Vagina (tissue), 2 donors: ENCODE measurements at places on chromosomes 16 and 17.

DNA sequence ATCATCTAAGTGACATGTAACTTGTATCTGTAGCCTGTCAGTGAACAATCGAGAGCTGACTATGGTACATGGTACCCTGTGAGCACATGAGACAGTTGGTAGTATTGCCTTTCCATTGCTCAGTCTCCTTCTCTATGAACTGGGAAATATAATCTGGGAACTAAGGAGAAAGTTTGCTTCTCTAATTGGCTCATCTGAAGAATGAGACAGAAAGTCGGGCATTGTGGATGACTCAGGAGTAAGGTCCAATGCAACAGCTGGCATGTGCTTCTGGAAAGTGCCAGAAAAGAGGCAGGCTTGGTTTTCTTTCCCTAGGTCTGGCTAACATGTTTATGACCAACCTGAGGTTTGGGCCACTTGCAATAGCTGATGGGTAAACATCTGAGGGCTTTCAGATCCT is 51.9 kb downstream of the ZZEF1 start:
- DNase-seq, result no peak

DNA sequence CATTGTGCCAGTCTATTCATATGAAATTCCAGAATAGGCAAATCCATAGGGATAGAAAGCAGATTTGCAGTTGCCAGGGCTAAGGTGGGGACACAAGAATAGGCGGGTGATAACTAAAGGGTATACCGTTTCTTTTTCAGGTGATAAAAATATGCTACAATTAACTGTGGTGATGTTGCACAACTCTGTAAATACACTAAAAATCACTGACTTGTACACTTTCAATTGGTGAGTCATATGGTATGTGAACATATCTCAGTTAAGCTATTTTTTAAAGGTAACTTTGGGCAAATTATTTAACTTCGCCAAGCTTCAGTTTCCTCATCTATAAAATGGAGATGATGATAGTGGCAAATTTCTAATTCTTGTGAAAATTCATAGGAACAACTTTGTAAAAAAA is 65.9 kb downstream of the CDYL2 start:
- no peak for DNase-seq

GRCh38 chr17:31561469-31562375 is 170.2 kb downstream of the RAB11FIP4 start:
- DNase-seq, result no peak

DNA sequence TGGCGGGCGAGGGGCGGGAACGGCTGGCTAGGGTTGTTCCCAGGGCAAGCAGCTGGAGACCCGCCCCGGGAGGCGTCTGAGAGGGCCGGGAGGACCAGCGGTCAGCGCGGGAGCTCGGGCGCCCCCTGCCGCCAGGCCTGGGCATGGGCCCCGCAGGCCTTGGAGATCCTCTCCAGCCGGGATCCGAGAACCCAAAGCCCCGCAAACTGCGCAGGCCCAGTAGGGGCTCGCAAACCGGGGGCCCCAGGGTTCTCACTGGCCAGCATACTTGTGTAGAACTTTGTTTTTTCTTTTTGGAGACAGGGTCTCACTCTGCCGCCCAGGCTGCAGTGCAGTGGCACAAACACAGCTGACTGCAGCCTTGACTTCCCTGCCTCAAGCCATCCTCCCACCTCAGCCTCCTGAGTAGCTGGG is 20.8 kb upstream of the ZNF423 start:
- DNase-seq, result no peak

DNA sequence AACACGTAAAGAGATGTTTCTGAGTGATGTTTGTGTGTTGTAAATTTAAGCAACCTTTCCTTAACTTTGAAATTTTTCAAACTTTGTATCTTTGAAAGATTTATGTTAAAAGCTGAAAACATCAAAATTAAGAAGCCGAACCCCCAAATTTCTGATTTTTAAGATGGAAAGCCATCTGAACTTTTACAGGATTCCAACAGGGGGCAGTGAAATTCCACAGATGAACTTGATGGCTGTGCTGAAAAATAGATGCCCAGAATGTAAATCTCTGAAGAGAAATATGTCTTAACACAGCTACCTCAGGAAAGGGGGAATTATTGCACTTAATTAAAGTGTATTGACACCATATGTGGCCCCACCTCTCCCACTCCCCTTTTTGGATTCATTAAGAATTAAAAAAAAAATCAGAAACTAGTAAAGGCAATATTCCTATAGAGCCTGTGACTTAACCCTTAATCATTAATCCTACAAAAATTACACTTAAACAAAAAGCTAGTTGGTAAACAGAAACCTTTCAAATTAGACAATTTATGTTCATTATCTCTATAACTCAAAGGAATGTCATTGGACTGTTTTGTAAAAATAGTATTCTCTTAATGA is 597.9 kb downstream of the KCNJ2 start:
- no peak for DNase-seq

DNA sequence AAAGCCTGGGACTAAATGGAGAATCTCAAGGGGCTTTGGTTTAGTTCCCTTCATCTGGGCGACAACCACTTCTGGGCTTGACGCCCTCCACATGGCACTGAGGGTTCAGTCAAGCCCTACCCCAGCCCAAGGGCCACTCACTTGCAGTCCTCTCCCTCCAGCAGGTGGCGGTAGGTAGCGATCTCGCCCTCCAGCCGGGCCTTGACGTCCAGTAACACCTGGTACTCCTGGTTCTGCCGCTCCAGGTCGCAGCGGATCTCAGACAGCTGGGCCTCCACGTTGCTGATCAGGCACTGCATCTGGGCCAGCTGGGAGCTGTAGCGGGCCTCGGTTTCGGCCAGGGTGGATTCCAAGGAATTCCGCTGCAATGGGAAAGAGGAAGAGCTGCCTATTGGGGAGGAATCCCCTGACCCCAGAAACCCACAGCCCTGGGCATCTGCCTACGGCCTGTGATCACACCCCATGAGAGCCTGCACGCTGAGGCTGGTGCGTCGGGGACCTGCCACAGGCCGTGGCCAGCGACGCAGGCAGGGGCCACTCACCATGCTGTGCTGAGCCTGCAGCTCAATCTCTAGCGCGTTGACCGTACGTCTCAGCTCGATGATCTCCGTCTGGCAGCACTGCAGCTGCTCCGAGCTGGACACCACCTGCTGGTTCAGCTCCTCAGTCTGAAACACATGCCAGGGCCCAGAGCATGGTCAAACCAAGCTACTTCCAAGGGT is 2.7 kb downstream of the KRT36 start:
- no peak for DNase-seq

GRCh38 chr16:62829607-62830006 is 793.4 kb upstream of the CDH8 start:
- DNase-seq, result no peak

DNA sequence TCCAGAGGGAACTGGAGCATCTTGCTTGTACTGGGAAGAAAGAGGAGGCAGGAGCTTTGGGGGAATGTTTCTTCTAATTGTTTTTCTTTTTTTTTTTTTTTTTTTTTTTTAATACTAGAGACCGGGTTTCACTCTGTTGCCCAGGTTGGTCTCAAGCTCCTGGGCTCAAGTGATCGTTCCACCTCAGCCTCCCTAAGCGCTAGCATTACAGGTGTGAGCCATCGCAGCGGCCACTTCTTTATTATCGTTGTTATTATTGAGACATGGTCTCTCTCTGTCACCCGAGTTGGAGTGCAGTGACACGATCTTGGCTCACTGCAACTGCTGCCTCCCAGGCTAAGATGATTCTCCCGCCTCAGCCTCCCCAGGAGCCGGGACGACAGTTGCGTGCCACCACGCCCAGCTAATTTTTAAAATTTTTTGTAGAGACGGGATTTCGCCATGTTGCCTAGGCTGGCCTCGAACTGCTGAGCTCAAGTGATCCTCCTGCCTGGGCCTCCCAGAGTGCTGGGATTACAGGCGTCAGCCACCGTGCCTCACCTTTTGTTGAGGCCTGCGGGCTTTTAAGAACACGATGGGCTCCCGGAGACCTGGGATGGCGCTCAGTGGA is 137.3 kb upstream of the GSE1 start:
- no peak for DNase-seq

GRCh38 chr17:73166731-73167581 is 2.1 kb downstream of the SSTR2 start:
- no peak for DNase-seq

- DNase-seq, result no peak
Measured at GRCh38 chr17:77374170-77374936, 233.6 kb downstream of the SEC14L1 start.

GRCh38 chr17:35289222-35289621 is 46.4 kb downstream of the SLFN5 start:
- no peak for DNase-seq

- DNase-seq, result no peak
Measured at GRCh38 chr16:79874391-79874790, 273.9 kb upstream of the MAF start.

GRCh38 chr16:81921085-81921814 is 90.0 kb downstream of the SDR42E1 start:
- no peak for DNase-seq

DNA sequence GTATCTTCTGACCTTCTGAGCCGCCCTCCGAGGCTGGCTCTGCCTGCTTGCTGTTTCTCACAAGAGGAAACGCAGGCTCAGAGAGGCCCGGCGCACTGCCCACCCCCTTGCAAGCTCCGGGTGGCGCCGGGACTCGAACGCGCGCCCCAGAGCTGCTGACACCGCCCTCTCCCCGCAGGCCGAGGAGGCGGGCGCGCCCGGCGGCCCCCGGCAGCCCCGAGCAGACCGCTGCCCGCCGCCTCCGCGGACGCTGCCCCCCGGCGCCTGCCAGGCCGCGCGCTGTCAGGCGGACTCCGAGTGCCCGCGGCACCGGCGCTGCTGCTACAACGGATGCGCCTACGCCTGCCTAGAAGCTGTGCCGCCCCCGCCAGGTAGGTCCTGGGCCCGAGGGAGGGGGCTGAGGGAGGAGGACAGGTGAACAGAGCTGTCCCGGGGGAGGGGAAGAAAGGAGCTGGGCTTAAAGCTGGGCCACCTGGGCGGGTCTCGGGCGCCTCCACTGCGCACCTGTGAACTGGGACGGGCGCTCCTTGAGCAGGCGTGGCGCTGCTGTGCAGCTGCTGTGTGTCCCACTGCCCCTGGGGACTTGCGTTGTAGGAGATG is 18.2 kb downstream of the WFDC1 start:
- no peak for DNase-seq

GRCh38 chr16:31215287-31216162 is 1.4 kb downstream of the PYDC1 start:
- no peak for DNase-seq

DNA sequence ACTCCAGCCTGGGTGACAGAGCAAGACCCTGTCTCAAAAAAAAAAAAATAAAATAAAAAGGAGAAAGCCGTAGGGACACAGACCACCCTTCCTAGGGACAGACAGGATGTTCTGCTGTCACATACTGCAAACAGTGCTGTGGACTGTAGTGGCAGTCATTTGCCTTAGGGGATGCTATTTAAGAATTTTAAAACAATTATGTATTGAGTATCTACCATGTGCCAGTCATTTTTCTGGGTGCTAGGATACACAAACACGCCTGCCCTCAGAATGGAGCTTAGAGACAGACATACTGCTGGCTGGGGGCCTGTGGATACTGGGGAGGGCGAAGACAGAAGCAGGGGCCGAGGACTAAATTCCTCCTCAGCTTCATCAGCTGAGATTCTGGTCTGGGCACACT is 45.5 kb downstream of the MRC2 start:
- DNase-seq, result no peak

DNA sequence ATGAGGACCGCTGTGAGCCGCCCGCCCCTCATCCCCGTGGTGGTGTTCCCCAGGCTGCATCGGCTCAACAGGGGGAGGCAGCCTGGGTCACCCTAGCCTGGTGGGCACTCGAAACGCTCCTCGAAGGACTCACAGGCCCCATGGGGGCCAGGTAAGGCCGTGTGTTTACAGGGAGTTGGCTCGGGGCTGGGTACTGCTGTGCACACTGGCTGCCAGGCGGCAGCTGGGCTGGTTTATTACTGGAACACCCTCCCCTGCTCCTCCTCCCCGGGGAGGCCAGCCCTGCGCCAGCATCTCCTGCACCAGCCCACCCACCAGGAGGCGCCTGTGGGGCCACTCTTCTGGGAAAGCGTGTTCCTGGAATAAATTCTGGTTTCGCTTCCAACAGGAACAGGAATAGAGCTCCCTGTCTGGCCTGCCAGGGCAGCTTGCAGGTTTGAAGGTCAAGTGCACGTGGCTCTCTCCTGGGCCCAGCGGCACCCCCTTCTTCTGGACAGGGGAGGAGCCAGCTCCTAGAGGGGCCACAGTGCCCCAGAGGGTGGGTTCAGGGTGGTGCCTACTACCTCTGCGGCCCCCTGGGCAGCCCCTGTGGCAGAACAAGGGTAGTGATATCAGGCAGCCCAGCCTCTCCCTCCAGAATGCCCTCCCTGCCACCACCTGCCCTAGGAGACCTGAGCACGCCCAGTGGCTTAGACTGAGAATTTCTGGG is 11.3 kb downstream of the MCRIP1 start:
- no peak for DNase-seq

- DNase-seq, result no peak
Measured at GRCh38 chr17:16281351-16281750, 64.3 kb downstream of the PIGL start.

DNA sequence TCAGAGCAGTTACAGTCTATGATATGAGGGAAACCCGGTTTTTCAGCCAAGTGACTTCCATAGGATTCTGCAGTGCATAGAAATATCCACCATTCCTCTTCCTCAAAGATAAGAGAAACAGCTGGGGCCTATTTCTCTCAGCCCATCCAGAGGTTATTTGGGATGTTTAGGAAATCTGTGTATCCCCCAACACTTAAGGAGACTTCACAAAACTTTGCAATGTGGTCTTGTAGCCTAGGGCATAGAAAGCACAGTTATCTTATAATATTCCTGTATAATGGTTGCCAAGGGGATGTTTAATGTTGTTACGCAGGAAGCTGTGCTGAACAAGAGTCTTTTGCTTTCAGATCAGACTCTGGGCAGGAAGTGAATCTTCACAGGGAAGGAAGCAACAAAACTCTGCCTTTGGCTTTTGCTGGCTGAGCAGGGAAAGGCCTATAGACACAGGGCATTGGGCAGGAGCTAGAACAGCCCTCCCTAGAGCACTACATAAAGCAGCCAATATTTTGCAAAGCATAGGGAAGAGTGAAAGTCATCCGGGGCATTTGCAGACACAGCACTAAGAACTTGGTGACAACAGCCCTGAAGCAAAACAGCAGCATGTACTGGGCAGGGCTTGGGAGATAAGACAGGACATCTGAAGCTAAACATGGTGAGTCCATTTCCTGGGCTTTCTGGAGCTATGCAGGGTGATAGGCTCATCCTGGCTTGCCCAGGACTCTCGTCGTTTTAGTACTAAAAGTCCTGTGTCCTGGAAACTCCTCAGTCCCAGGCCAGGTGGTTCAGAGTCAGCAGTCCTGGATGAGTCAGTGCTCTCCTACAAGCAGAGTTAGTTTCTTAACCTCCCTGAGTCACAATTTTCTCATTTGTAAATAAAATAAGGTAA is 18.7 kb upstream of the BEAN1 start:
- DNase-seq, result peak; percentile 91

- no peak for DNase-seq
Measured at GRCh38 chr17:73215447-73215846, 22.6 kb downstream of the COG1 start.
